MCF 10A (cell line): ENCODE measurements at places on chromosomes 2 and 18. TPM values are rescaled to one million over a fixed set of nuclear protein-coding genes. Genes with fewer than 3 reads are reported as not detected.

- no peak for DNase-seq
Observed at GRCh38 chr18:76174451-76174850, 320.6 kb downstream of the ZNF516 start.

DNA sequence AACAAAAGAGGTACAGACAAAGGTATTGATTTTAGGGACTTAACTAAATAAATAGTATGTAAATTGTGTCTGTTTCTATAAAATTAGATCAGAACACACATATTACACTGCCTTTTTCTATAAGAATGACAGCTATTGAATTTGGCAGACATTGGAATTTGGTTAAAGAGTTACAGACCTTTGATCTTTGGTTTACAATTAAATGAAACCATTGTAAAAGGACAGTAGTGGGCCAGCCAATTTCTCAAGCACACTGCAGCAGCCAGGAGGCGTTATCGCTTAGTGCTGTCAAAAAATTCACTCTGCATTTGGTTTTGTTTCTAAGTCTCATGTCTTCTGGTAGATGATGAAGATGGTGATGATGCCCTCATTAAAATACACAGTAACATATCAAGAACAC, 175.9 kb downstream of the NR4A2 start:
- peak; percentile 4 for DNase-seq

- DNase-seq: no peak
Observed at GRCh38 chr18:5604778-5605177, 61.0 kb upstream of the EPB41L3 start.

Gene CASP10
- total RNA-seq: 0.19 and 0.27 TPM in 2 replicates

DNA sequence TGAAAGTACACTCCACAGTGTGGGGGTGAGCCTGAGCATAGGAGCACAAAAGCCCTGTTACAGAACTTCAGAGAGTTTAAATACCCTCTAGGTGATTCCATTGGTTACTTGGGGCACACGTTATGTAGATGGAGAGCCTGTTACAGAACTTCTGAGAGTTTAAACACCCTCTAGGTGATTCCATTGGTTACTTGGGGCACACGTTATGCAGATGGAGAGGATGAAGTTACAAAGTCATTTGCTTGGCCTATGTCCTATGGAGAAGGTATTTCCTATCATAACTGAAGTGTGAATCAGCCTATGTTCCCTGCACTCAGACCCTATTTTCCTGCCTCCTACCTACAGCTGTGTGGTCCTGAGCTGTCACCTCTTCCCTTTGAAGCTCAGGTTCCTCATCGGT, 3.8 kb upstream of the CAPN10 start:
- no peak for DNase-seq

DNA sequence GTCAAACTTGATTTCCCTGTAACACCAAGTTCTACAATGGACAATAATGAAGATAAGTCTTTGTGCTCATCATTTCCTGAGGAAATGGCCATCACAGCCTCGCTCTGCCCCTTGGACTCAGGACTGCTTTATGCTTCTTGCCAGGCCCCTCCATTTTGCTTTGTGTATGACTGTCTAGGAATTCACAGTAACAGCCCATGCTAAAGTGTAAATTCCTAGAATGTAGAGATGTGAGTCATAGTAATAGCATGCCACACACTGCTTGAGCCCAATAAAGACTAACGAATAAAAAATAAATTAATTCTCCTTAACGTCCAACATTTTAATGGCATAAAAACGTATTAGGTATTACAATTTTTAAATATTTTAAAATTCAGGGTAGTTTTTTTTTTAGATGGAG, 226.5 kb downstream of the PID1 start:
- DNase-seq: no peak

Gene DPP10
- total RNA-seq: not detected in 2 replicates

- no peak for DNase-seq
Observed at GRCh38 chr2:160097326-160097725, 34.9 kb upstream of the PLA2R1 start.

Gene DSG1
- total RNA-seq: not detected in 2 replicates

DNA sequence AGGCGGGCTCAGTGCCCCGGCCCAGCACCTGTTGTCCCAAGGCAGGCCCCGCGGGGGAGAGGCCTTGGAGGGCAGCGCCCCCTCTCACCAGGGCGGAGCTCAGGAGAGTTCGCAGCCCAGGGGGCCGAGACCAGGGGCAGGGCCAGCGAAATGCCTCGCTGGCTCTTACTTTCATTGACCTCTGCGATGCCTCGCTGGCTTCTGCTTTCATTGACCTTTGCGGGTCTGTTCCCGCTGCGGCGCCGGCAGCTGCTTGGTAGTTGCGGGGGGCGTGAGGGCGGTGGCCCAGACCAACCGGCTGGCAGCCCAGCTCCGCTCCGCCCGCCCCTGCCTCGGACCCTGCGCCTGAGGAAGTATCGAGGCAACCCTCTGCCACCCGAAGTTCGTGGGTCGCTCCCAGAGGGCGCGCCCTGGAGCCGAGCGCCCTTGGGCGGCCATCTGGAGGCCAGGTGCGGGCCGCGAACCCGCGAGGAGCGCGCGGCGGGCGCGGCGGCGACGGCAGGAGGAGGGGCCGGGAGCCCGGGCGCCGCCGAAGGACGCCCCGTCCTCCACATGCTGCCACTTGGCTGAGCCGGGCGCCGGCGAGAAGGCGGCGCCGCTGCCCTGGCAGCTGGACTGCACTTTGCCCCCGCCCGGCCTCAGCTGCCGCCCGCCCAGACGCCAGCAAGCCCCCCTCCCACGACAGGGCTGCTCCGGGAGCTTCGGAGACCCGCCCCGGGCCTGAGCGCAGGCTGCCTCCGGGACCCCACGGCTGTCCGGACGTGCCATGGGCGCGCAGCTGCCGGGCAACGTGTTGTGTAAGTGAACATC, 118.0 kb upstream of the MSTN start:
- no peak for DNase-seq

GRCh38 chr18:77191071-77191751, 58.4 kb upstream of the GALR1 start:
- no peak for DNase-seq

- DNase-seq: no peak
Observed at GRCh38 chr2:2516386-2516785, 185.3 kb upstream of the MYT1L start.

- DNase-seq: no peak
Observed at GRCh38 chr2:71813807-71814470, 333.7 kb downstream of the CYP26B1 start.

- peak; percentile 63 for DNase-seq
Observed at GRCh38 chr2:176652300-176653182, 383.3 kb downstream of the MTX2 start.

- no peak for DNase-seq
Observed at GRCh38 chr2:105384216-105384615, 14.6 kb downstream of the FHL2 start.

Gene RHOB
- total RNA-seq: 28.1 and 45.7 TPM in 2 replicates

GRCh38 chr2:40273734-40274182, 178.1 kb downstream of the SLC8A1 start:
- DNase-seq: no peak

DNA sequence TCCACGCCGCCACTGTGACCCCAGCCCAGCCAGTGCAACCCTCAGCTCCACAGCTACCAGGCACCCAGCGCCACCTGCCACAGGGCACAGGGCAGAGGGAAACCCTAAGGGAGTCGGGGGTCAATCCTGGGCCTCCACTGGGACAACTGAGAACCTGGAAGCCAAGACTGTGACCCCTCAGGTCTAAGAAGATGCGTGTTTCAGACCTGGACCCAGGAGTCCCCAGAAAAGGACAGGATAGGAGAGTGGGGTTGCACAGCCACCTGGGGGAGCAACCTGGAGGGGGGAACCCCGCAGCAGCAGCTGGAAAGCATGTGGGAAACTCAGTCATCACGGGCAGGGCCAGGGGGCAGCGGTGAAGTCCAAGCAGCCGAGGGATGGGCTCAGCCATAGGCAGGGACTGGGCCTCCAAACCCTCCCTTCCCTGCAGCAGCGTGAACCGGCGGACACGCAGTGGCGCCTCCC, 4.1 kb downstream of the ESPNL start:
- no peak for DNase-seq

Gene ANKRD44
- total RNA-seq: 4.4 and 6.9 TPM in 2 replicates

Gene SLC23A3
- total RNA-seq: 1.7 and 2.6 TPM in 2 replicates

DNA sequence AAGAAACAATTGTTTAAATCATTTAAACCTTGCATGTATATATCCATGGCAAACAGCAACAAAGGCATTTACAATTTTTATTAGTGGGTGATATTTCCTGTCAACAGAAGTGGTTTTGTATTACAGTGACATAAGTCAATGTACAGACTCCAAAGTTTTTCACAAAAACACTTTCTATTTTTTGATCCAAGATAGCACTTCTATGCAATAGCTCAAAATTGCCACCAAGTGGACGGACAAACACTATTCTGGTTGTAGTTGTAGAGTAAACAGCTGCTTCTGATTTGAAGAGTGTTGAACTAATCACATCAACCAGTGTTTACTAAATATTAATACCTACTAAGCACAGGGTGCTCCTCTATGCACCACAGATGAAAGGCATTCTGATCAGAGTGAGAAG, 421.4 kb downstream of the NCKAP5 start:
- DNase-seq: no peak

Gene HOXD8
- total RNA-seq: not detected in 2 replicates

DNA sequence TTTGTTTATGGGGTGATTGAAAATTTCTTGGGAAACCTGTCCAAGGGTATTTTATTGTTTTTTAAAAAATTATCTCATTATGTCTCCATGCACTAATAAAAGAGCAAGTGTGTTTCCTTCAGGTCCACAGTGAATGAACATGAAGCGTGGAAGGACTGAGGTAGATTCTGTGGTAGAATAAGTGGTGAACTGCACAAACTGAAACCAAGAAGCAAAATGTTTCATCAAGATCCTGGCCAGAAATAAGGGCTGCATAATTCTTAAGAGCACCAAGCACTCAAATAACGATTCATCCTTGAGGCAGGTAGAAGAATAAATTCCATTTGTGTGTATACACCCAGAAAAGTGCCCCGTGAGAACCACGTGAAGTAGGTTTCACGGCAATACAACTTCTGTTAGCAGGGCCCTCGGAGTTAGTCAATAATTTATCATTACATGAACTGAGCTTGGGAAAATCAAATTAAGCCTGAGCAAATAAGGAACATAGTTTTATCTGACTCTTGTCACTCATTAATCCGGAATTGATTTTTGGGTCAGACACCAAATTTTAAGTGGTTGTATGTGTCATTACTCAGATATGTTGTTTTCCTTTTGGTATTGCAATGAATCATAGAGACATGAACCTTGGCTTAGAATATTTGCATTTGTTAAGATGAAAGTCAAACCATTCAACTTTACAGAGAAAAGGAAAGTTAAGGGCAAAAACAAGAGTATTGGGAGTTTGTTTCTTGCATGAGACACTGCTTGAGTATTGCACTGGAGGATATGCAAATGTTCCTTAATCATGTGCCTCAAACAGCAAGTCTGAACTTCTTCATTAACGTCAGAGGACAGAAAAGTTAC, 472.6 kb upstream of the NETO1 start:
- DNase-seq: peak; percentile 18

GRCh38 chr2:44663471-44664073, 277.9 kb upstream of the SIX3 start:
- DNase-seq: no peak

DNA sequence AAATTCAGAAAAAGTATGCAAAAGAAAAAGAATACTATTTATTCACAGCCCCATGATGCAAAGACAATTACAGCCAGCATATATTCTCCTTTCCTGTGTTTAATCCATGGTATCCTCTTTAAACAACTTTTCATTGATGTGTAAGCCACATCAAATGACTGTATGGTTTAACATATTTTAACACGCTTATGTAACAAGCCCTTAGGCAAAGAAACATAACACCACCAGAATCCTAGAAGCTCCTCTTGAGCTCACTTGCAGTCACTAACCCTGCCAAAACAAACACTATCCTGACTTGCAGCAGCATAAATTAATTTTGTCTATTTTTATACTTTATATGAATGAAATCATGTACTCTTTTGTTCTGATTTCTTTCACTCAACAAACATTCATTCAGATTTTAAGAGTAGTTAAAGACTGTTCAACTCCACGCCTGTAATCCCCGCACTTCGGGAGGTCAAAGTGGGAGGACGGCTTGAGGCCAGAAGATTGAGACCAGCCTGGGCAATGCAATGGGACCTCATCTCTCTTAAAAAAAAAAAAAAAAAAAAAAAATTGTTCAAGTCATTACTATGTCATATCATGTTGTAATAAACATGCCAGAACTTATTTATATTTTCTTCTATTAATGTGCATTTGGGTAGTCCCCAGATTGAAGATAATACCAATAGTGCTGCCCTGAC, 226.3 kb downstream of the NBAS start:
- DNase-seq: peak; percentile 93

- DNase-seq: no peak
Observed at GRCh38 chr2:146992057-146992456, 852.8 kb upstream of the ACVR2A start.

- no peak for DNase-seq
Observed at GRCh38 chr2:5661362-5661761, 30.8 kb upstream of the SOX11 start.

DNA sequence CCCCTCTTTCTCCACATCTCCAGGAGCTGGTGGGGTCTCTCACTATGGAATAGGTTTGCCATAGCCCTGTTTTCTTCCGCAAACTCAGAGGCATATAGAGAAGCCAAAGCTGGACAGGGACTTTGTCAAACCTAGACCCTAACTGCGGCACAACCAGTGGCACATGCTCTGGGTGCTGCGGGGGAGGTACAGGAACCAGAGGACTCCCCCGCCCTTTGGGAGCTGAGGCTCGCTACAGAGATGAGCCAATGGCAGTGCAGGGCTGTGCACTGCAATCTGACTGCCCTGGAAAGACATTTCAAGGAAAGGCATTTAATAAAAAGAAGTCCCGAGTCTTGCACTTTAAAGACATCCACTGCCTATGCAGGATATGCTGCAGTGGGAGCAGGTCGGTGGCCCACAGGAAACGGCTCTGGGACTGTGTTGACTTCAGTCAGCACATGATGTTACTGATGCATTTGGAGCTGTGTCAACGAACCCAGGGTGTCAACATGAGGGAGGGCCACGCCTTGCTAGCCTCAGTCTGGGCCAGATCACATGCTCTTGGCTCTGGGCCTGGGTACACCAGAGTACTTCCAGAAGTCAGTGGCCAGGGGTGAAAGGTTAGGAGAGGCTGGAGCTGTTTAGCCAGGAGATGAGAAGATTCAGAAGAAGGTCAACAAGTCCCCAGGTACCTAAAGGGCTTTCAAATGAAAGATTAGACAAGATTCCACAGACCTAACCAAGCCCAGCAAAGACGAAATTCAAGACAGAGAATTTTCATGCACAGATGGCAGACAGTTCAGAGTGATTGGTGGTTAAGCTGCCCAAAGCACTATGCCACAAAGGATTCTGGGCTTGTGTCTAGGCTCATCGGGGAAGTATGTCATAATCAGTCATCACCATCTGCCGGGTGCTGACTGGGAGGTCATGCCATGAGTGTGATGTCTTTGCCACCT, 8.2 kb downstream of the SLC35F6 start:
- peak; percentile 89 for DNase-seq

- no peak for DNase-seq
Observed at GRCh38 chr2:143742581-143742980, 613.4 kb downstream of the ARHGAP15 start.

Gene RAPGEF4
- 0.42 TPM in 1 of 2 replicates, not detected in the other for total RNA-seq

Gene RUFY4
- total RNA-seq: not detected in 2 replicates

Gene TRABD2A
- total RNA-seq: 17.3 and 20.0 TPM in 2 replicates

Gene ALPG
- not detected in 2 replicates for total RNA-seq
